Transverse colon (tissue), 4 donors: ENCODE measurements at places on chromosomes 4 and X. TPM values are rescaled to one million over a fixed set of nuclear protein-coding genes. Genes with fewer than 3 reads are reported as not detected.

CD38 gene
- total RNA-seq: 3.4 TPM

- DNase-seq: no peak
Observed at GRCh38 chrX:1852082-1852481, 237.2 kb downstream of the ASMT start.

- no peak for DNase-seq
Observed at GRCh38 chr4:88353324-88353723, 25.3 kb upstream of the HERC6 start.

- no peak for DNase-seq
Observed at GRCh38 chr4:105191621-105192210, 45.0 kb downstream of the TET2 start.

ANKRD37 gene
- 2.0 TPM for total RNA-seq

GRCh38 chr4:2095236-2096072, 36.3 kb downstream of the NAT8L start:
- no peak for DNase-seq

DNA sequence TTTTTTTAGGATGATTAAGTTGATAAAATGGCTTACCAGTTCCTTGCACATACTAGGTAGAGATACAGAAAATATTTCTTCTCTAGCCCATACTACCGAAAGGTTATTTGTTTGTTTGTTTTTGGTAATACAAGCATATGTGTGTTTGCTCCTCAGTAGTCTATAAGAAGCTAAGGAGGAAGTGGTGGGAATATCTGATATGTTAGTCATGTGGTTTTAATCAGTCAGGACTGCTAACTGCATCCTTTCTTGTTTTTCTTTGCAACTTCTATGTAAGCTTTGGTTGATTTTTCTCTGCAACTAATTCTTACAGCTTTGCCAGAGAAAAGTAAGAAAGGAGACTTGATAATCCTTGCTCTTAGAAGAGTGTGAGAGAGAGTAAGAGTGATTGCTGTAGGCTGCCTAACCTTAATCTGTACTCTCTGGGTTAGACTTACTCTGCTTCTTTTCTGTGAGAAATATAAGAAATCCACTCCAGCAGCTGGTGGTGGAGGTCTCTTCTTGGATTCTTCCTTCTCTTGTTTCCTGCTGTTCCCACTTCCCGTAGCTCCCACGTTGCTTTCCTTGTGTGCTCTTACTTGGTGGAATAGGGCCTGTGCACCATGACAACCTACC, 28.3 kb downstream of the SEPTIN11 start:
- DNase-seq: no peak

DNA sequence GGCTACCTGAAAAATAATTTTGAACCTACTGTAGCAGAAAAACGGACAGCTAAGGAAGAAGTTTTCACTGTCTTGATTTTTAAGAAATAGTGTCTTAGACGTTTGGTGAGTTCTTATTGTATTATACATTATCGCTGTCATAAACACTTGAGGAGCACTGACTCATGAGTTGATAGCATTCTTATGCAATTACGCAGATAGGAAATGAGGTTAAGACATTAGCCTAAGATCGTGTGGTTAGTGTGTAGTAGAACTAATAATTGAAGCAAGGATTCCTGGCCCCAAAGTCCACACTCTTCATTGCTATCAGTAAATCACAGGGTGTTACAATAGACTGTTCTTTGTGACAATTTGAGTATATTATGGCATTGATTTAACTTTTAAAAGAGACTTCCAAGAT, 238.1 kb downstream of the ARAP2 start:
- DNase-seq: no peak

- DNase-seq: no peak
Observed at GRCh38 chrX:154429711-154430110, 1.2 kb downstream of the ATP6AP1 start.

GC gene
- not detected for total RNA-seq

DNA sequence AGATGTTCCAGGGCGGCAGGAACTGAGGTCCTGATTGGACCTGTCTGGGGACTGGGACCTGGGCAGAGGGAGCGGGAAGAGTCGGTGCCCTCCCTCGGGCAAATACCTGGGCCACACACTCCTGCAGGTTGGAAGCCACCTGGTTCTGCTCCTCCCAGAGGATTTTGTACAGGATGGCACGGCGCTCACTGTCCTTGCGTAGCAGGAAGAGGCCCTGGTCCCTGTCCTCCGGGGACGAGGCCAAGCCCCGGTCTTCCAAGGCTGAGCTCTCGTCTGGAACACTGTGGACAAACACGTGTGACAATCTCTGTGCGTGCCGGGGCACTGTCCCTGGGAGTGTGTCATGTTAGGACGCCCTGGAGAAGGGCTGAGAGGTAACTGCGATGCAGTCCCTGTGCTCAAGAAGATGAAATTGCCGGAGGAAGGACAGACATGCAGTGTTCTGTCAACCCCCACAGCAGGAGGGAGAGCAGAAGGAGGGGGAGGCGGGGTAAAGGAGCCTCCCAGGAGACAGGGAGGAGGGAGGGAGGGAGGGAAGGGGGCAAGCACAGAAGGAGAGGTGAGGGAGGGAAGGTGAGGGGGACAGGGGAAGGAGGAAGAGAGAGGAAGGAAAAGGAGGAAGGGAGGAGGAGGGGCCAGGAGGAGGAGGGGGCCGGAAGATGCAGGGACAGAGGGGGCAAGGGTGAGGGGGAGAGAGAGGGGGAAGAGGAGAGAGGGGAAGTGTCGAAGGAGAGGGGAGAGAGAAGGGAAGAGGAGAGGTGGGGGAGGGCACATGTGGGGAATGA, 29.0 kb downstream of the PDHA1 start:
- DNase-seq: no peak

- DNase-seq: peak; percentile 47
Observed at GRCh38 chrX:71621603-71622002, 3.3 kb upstream of the CXCR3 start.

- peak; percentile 27 for DNase-seq
Observed at GRCh38 chrX:67780694-67781109, 236.9 kb downstream of the AR start.

GRCh38 chr4:156756118-156756517, 215.5 kb downstream of the PDGFC start:
- no peak for DNase-seq

DNA sequence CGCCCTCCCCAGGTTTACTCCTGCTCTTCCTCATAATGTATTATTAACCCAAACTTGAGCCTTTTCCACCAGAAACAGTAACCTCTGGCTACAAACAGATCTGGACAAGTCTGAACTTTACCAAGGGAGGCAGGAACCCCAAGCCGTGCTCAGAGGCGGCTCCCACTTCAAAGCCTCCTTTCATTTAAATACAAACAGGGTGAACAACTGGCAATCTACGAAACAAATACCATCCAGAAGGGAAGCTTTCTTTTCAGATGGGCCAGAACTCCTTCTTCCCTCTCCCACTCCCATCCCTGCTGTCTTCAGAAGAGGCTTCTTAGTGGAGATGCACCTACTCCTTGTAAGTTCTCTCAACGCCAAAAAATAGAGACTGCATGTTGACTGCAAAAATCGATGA, 2.1 kb upstream of the GPC4 start:
- no peak for DNase-seq

- DNase-seq: no peak
Observed at GRCh38 chrX:71955530-71956120, 45.0 kb downstream of the NHSL2 start.

- no peak for DNase-seq
Observed at GRCh38 chr4:151772274-151772673, 11.5 kb upstream of the GATB start.

ARMCX2 gene
- total RNA-seq: 6.8 TPM

DNA sequence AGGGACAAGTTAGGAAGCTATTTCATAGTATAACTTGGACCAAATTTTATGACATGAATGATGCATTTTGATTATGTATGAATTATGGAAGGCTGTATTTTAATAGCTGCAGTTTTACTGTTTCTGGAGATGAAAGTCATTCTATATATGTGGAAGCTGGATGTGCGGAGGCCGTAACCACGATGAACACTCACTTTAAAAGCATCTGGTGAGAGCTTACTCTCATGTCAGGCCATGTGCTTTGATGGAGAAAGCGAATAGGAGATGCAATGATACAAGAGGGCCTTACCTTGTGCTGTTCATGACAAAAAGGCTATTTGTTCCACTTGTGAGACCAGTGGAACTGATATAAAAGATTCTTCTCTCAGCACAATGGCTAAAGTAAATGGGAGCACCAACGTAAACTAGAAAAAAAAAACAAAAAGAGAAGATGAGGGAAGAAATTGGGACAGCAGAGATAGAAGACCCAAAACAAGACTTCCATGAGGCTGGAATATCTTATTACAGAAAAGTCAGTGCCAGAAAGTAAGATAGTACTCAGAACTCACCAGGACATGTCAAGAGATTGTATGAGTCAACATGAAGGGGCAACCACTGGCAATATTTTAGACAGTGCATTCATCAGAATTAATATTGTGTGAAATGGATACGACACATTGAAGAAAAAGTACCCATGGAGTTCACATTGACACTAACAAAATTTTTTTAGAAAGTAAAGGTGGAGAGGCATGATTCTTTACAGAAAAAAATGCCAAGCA, 63.3 kb upstream of the GAB1 start:
- no peak for DNase-seq

KIAA1210 gene
- total RNA-seq: not detected

ADH1A gene
- not detected for total RNA-seq

DNA sequence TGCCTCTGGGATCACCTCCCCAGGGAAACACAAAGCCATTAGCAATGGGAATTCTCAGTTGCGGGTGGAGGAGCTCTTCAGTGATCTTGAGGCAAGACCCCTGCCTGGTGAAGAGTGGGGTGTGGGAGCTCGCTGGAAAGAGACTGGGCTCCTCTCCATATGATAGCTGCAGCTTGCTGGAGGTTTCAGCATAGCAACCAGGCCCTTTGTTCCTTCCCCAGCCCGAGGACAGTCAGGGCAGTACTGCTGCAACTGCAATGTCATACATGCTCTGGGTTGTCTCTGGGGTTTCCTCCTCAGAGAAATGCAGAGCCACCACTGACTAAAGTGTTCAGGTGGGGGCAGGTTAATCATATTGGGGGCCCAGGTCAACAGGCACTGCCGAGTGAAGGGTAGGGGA, 81.3 kb downstream of the ARHGAP24 start:
- DNase-seq: no peak

GYPA gene
- total RNA-seq: not detected

- no peak for DNase-seq
Observed at GRCh38 chrX:143788265-143788664, 67.7 kb upstream of the SPANXN2 start.

DNA sequence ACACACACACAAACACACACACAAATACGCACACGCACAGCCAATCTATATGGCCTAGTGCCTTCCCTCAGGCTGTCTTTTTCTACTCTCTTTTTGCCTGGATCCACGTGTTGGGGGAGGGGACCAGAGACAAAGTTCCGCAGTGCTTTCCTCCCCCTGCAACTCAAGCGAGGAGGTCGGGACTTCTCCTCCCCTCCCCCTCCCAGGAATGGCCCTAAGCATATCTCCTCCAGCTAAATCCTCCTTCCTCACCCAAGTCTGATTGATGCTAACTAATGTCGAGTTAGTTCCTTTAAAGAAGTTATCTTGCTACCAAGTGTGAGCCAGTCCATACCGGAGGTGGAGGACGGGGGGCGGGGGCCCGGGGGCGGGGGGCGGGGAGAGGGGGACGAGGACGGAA, 141.2 kb upstream of the ZIC3 start:
- no peak for DNase-seq

- no peak for DNase-seq
Observed at GRCh38 chr4:6701371-6701770, 7.7 kb downstream of the S100P start.

GRCh38 chr4:20832826-20833225, 132.6 kb downstream of the PACRGL start:
- no peak for DNase-seq

GRCh38 chrX:129360175-129360574, 163.1 kb downstream of the SMARCA1 start:
- DNase-seq: peak; percentile 29

STS gene
- total RNA-seq: 1.8 TPM

GRPR gene
- total RNA-seq: not detected

CNGA2 gene
- not detected for total RNA-seq

- DNase-seq: no peak
Observed at GRCh38 chr4:132865922-132866321, 283.2 kb upstream of the PCDH10 start.

DNA sequence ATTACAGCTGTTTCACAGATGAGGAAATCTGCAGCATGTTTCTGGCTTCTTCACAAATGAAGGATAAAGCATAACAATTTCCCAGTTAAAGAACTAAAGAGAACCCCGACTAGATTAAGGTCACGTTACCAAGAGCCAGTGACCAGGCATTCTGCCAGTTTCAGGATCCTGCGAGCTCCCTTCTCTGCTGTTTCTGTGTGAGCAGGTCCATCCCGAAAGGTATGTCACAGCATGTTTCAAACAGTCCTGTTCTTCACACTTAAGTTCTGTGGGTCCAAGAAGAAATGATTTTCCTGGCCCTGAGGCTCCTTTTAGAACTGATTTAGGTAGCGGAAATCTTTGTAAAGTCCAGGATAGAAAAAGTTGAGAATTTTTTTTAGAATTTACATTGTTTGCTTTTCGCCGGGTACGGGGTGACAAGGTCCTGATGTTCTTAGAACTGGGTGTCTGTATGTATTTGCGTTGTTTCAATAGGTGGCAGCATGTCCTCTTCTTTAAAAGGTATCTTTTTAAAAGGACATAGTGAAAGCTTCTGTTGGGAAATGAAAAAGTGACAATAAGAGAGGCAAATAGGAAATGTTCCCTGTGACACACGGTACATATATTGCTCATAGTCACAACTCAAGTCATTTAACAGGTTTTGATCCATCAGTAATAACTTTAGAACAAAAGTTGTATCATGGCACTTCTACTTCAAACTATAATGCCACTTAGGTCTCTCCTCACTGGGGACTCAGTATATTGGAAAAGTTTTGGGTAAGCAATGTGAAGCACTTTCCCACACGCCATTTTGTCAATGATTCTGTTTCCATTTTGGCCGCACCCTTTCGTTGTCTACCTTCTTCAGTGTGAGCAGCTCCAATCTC, 18.4 kb downstream of the IL21 start:
- DNase-seq: no peak

USP17L19 gene
- not detected for total RNA-seq

DNA sequence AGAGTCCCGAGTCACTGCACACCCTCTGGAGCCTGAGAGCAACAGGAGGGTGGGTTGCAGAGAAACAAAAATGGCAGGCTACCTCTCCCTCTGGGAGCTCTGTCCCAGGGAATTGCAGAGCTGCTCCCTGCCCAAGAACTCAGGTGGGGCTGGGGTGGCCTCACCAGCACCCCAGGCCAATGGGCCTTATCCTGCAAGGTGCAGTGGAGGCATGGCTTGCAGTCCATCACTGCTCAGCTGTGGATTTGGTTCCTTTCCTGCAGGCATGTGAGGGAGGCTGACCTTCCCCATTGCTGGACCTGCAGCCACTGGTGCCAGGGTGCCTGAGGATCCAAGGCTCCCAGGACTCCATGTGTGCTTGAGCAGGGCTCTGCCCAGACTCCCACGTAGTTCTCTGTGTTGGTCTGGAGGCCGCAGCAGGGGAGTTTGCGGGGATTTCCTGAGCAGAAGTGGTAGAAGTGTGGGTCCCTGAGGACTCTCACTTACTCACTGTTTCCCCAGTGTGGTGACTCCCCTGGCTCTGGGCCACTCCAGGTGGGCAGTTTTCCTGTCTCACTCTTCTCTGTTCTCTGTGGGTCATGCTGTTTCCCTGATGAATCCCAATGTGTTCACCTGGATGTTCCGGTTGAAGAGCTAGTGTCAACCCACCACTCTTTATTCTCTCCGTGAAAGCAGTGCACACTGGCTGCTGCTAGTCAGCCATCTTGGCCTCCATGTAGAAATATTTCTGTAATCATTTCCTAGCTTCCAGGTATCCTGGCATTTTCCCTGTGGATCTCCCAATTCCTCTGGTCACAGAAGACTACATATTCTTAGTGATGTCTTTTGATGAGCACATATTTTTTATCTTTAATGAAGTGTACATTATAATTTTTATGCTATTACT, 82.3 kb downstream of the ARHGAP24 start:
- DNase-seq: no peak

GRCh38 chr4:38383646-38384121, 280.3 kb upstream of the KLF3 start:
- no peak for DNase-seq

ZXDA gene
- total RNA-seq: 10.3 TPM
